ENCODE measurements at places on chromosomes 2 and 18.

DNA sequence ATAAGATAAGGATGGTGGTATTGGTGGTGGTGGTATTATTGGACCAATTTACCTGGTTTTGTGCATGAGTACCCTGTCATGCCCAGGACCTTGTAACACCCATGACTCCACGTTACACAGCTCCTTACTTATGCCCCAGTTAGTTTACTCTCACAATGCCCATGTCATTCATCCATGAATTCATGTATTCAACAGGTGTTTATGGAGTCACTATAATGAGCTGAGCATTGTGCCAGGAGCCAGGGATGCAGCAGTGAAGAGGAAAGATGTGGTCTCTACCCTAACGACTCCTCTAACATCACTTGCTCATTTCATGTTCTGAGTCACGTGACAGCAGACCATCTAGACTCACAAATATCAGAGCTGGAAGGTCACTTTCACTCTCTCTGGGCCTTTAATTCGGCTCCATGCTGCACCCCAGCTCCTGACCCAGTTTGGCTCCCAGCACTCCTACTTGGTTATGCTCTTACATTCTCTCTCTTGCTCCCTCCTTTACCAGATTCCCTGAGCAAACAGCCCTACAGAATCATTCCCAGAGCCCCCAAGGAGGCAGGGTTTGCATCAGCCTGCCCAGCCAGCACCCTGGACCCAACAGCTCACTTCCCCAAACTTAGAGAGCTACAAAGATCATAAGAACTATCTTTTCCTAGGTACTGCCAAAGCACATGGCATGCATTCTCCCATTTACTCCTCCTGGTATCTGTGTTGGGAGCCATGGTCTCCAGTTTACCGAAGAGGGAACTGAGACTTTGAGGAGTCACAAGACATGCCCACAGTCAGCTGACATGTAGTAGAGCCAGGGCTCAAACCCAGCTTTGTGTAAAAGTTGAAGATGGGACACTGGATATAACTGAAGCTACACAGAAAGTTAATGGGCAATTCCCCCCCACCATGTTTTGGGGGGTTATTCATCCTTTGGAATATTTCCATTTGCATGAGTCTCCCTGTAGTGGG is 449.9 kb downstream of the LRATD1 start:
- no peak for DNase-seq

GRCh38 chr2:60766283-60766682 is 10.2 kb downstream of the PAPOLG start:
- no peak for DNase-seq

DNA sequence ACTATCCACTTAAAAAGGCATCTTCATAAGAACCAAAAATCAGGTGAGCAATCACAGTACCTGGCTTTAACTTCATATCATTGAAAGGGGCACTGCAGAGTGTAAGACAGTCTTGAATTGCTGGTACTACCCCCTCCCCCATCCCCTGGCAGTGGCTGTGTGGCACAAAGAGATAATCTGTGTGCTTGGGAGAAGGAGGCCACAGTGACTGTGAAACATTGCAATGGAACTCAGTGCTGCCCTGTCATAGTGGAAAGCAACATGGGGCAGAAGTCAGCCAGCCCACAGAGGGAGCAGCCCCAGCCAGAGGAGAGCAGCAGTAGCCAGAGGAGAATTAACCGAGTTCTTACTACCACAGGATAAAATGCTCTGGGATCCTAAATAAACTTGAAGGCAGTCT is 45.3 kb upstream of the UGP2 start:
- DNase-seq: no peak

DNA sequence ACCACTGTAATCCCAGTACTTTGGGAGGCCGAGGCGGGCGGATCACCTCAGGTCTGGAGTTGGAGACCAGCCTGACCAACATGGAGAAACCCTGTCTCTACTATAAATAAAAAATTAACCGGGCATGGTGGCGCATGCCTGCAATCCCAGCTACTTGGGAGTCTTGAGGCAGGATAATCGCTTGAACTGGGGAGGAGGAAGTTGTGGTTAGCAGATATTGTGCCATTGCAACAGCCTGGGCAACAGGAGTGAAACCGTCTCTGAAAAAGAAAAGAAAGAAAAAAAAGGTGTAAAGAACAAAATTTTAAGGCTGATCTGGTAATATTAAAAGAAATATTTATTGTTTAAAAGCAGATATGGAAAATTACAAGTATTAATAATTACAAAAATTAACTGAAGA is 29.7 kb downstream of the ZNF804A start:
- no peak for DNase-seq

- no peak for DNase-seq
Observed at GRCh38 chr2:192029089-192029488, 165.6 kb downstream of the TMEFF2 start.

DNA sequence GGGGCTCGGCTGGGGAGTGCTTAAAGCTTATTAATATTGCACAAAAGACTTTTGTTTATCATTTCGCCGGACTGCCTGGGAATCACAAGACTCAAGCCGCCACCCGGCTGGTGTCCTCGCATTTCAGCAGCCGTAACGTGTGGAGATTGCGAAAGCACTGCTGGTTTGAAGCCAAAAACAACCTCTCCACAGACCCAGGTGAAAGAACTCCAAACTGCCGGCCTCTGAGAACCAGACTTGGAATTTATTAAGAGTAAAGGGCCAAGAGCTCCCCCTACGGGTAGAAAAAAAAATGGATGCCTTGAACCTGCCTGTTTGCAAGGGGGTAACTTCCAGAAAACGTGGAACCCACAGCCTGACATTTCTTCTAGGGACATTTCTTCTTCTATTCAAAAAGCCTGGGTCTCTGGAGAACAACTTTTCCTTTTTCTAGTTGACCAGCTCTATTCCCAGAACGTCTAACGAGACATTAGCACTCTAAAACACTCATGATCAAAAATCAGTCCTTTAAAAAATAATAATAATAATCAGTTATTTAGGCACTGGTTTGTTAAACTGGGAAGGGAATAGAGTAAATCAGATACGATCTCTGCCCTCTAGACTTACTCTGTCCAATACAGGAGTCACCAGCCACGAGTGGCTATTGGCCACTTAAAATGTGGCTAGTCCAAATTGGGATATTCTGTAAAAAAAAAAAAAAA is 216.3 kb downstream of the C1D start:
- peak; percentile 80 for DNase-seq

- no peak for DNase-seq
Observed at GRCh38 chr2:159201360-159202063, 85.0 kb downstream of the WDSUB1 start.

DNA sequence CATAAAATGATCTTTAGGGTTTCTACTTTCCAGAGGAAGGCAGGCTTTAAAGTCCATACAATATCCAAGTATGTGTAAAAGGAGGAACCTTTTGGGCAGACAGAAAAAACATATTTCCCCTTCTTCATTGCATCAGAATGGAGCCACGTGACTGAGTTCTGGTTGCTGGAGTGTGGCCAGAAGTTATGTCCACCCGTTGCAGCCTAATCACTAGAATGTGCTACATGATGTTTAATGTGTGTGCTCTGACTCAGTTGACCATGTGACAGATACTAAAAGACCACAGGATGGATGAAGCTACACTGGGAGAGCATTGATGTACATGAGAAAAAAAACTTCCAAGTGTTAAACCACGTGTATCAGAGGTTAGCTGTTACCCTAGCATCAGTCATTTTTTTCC is 460.9 kb downstream of the RIT2 start:
- DNase-seq: no peak

DNA sequence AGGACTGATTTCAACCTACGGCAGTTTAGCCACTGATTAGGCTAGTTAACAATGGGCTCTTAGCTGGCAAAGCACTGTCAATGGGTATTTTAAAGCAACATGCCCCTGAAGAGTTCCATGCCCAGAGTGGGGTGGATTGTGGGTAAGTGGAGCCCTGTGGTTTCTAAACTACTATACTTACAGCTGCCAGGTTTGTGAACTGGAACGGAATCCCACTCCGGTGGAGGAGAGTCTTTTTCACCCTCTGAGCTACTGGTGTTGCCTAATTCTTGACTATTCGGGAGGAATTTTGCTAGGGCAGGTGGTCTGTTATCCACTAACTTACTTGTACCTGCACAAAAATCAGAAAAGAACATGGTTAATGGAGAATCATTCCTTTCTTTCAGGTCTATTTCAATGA is 52.6 kb downstream of the ZAP70 start:
- DNase-seq: no peak

- DNase-seq: no peak
Observed at GRCh38 chr2:152513029-152513428, 178.1 kb downstream of the FMNL2 start.

DNA sequence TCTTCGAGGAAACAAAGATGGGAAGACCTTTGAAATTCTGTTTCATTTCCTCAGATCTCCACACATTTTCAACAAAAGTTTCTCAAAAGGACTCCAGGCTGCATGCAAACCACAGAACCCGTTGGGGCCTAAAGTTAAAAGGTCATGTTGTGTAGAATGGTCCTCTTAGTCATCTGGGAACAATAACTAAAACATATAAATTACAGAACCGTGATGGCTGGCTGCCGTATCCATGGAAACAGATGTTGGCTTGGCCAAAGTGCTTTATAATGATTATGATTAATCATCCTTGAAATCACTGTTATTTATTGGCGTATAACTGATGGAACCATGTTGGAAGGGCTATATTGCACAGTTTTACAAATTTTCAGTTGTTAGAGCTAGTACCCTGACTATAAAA is 182.8 kb upstream of the CRIM1 start:
- no peak for DNase-seq

DNA sequence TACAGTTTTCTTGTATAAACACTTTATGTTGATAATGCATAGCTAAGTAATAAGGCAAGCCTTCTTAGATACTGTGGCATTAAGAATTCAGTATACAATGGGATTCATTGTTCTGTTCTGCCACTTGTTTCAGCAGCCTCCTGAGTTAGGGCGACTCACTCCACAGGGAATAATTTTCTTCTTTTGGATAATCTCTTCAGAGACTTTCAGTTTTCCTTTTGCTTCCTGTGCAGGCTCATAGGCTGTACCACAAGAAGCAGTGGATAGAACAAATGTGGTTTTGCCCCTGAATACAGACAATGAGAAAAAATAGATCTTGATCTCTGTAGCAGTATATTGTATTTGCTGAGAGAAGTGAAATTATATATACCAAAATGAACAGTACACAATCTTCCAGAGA is 298.0 kb downstream of the ZNF407 start:
- DNase-seq: no peak

GRCh38 chr18:47108373-47108772 is 41.9 kb downstream of the HDHD2 start:
- no peak for DNase-seq

- DNase-seq: no peak
Observed at GRCh38 chr2:8212239-8212638, 469.6 kb upstream of the ID2 start.

- no peak for DNase-seq
Observed at GRCh38 chr18:62612289-62612645, 89.4 kb downstream of the ZCCHC2 start.

- no peak for DNase-seq
Observed at GRCh38 chr18:72727776-72728175, 140.0 kb downstream of the NETO1 start.

GRCh38 chr2:189641002-189641401 is 20.3 kb upstream of the ASNSD1 start:
- no peak for DNase-seq

DNA sequence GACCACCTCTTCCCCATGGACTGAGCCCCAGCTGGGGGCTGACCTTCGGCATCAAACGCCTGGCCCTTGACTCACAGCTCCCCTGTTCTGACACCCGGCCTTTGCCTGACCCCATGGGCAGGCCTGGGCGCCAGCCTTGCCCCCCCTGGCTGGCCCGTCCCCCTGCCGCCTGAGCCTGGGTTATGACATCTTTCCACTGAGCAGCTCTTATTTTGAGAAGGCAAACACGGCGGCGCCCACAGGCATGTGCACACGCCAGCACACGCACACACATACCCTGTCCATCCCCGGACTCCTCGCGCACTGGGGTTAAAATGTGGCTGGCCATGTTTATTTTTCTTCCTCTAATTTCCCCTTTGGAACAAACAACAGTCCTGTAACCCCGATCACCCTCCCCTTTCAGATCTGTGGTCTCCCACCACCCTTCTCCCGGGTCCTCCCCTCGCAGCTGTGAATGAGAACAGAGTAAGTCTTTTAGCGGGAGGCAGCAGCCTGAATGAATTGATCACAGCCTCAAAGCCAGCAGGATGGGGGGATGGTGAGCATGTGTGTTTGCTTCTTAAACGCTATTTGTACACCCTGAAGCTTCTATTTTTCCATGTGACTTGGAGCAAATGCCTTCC is 11.8 kb upstream of the ATOH8 start:
- DNase-seq: peak; percentile 85

- DNase-seq: no peak
Observed at GRCh38 chr2:224709301-224709700, 6.9 kb downstream of the CCDC195 start.

DNA sequence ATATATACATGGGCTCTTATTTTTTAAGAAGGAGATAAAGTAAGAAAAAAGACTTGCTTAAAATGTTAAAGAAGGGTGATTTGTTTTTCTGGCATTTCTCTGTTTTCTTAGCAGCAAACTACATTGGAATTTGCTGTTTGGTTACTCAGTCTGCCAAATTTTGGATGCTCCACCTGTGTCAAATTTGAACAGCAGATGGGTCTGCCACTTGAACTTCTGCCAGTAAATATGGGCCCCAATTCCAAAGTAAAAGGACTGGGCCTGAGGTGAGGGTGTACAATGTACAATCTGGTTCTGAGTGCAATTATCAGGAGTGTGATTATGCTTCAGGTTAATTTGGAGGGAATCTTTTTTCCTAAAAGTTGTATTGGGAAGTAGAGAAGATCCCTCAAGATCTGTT is 794.5 kb downstream of the DSC3 start:
- no peak for DNase-seq

DNA sequence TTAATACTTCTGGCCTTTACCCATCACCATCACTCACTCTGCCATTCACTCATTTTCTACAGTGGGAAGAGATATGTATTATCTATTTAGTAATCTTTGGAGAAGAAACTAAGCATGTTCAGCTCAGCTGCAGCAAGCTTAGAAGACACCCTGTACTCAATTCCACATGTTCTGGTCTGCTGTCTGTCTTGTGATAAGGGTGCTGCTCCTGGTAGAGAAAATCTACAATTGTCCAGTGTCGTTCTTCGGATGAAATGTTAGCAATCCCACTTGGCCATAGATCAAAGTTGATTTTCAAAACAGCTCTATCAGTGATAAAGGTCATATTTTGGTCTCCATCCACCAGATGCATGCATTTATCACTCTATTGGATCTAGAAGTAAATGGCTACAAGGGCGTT is 337.1 kb downstream of the LRRTM4 start:
- no peak for DNase-seq

Data from left forelimb (tissue), 1 donor.